ENCODE measurements at places on chromosomes 12 and 14.

DNA sequence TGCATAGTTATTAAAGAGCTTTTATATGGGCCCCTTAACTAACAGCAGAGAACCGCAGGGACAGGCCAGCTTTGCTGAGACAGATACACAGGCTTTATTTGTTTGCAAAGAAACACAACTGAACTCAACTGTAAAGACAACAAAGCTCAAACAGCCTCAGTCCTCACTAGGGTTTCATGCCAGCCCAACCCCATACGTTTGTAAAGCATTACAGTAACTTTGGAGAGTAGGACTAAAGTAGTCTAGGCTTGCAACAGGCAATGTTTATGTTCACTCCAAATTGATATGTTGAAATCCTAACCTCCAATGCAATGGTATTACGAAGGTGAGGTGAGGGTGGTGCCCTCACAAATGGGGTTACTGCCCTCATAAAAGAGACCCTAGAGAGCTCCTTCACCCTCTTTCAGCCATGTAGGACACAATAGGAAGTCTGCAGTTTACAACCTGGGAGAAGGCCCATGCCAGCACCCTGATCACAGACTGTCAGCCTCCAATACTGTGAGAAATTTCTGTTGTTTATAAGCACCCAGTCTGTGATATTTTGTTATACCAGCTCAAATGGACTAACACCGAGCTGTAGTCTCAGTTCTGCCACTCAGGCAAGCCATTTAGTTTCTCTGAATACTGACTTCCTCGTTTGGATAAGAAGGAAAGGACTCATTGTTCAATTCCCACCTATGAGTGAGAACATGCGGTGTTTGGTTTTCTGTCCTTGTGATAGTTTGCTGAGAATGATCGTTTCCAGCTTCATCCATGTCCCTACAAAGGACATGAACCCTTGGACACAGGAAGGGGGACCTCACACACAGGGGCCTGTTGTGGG, 35.2 kb downstream of the PPM1H start:
- no peak for DNase-seq

GRCh38 chr12:23169696-23170013, 544.7 kb downstream of the ETNK1 start:
- DNase-seq: no peak

- no peak for DNase-seq
Measured at GRCh38 chr14:32602699-32603098, 273.6 kb downstream of the AKAP6 start.

GRCh38 chr14:92651758-92652406, 96.5 kb downstream of the LGMN start:
- peak; percentile 60 for DNase-seq

DNA sequence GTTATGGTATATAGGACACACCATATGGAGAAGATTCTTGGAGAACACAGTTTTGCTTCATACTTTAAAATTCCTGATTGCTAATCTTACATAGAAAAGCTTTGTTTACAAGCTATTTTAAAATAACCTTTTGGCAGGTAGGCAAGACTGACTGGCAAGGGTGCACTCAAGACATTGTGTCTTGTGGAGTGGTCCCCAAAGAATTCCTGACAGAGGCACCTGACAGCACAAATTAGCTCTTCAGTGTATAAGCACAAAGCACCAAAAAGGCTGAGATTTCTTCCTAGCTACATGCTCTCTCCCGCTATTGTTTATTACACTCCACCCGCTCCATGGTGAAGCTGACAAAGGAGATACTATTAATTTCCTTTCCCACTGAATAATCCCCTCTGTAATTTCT, 139.4 kb downstream of the MON2 start:
- DNase-seq: no peak

DNA sequence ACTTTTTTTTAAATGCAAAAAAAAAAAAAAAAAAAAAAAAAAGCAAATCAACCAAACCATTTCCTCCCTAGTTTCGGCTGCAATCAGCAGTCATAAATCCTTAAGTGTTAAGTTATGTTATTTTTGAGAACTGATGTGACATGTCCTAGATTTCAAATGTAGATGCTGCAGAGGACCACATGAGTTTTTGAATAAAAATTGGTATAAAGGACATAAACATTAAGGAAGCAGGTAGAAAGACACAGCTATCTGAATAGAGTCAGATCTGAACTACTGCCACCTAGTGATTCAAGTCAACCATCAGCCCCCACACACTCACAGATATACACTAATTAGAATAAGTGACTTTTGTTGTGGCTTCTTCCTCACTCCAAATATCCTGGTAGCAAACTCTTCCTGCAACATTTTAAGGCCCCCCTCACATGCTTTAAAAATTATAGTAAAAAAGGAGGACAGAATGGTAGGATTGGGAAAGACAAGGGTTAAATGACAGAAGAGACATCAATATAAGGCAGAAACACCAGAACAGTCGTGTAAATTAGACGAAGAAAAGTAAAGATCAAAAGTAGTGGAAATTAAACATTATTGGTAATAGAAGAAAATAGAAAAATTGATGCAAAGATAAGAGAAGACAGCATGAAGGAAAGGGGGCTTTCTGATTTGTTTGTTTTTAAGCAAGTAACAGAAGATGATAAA, 394.5 kb upstream of the ATP2B1 start:
- peak; percentile 56 for DNase-seq

DNA sequence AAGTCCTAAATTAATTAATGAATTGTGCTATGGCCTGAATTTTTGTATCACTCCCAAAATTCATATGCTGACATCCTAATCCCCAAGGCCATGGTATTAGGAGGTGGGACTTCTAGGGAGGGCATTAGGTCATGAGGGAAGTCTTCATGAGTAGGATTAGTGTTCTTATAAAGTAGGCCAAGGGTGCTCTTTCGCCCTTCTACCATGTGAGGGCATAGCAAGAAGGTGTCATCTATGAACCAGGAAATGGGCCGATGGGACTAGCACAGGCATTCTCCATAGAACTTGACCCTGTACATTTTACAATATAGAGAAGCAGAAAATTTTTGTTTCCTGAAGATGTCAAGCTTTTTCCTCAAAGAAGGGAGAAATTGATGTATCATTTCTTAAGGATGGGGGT, 12.5 kb downstream of the SYT10 start:
- no peak for DNase-seq

DNA sequence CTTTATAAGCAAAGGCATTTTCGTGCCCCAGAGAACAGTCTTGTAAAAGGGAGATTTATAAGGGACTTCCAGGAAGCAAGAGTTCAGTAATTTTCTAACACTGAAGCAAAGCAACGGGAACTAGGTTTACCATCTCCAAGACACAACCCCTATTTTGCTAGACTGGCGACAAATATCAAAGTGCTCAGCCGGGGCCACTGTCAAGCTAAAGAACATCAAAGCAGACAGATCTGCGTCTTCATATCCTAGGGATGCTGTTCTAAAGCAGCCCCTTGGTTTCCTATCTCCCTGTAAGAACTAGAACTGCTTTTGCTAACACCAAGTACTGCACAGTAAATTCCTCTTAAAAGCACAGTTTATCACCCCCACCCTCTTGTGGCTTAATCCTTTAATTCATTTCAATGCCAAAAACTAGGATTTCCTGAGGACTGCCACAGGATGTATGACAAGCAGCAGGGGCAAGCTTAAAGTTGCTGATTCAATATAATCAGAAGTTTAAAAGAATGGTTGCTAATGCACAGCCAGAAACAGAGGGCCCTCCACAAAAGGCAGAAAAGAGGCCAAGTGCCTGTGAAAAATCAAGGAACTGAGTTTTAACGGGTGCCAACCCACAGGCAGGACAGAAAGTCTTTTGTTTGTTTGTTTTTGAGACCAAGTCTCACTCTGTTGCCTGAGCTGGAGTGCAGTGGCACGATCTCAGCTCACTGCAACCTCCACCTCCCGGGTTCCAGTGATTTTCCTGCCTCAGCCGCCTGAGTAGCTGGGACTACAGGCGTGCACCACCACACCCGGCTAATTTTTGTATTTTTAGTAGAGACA, 44.0 kb upstream of the ISM2 start:
- DNase-seq: peak; percentile 31

DNA sequence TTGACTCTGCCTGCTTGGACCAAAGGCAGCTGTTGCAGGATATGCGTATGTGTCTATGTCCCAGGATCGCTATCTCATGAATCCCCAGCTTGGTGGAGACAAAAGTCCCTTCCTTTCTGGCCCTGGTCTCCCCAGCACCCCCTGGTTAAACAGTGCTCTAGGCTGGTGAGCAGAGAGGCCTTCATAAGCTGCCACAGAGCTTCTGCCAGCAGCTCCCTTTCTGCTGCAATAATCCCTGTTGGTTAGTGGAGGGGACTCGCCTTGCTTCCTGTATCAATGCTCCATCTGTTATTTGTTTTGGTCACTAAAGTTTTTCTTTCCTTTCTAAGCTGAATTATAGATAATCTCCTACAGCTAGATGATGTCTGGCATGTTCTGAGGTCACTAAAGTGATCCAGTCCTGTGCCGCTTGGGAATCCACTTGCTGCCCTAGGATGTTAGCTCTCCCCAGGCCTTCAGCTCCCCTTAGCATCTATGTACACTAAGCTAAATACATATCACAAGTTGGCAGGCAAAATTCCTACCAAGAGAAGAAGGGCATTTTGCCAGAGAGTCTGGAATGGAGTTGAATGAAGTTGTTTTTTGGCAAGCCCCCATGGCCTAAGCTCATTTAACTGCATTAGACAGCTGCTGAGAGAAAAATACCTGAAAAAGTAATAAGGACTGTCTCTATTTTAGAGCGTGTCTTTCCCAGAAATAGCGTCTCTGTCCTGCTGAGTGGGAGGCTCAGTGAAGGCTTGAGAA, 47.8 kb downstream of the RDH12 start:
- no peak for DNase-seq

GRCh38 chr12:116812238-116812637, 69.0 kb downstream of the HRK start:
- DNase-seq: no peak

DNA sequence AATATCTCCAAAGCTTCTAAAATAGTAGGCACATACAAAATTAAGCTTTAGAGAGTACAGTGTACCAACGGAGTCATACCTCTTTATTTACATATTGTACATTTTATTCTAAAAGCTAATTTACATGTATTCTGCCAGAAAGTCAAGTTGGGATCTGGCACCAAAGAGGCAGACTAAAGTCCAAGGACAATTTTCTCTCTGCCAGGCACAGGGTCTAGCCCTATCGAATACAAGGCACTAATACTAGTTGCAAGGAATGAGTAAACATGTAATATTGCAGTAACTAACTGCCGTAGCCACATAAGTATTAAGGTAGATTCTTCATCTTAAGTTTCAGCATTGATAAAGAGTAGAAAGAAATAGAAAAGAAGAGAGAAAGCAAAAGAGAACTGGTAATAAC, 93.9 kb downstream of the RPS6KA5 start:
- DNase-seq: no peak

- DNase-seq: no peak
Measured at GRCh38 chr14:76696361-76696760, 64.9 kb upstream of the VASH1 start.

DNA sequence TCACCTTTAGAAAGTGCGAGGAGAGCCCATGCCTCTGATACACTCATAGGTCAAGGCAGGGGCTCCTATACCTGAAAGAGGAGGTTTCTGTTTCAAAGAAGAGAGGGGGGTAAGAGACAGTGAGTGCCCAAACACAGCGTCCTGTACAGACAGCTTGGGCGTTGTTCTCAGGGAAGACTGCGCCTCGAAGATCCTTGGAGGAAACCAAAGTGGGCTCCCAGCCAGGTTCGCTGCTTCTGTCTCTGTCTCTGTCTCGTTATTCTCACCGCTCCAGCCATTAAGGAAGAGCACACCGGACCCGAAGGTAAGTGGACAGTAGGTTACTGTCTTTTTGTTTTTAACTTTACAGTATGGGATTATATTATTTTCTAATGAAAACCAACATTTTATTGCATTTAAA, 5.8 kb upstream of the IFI27 start:
- DNase-seq: no peak

- peak; percentile 41 for DNase-seq
Measured at GRCh38 chr14:90649083-90649482, 167.1 kb downstream of the TTC7B start.

DNA sequence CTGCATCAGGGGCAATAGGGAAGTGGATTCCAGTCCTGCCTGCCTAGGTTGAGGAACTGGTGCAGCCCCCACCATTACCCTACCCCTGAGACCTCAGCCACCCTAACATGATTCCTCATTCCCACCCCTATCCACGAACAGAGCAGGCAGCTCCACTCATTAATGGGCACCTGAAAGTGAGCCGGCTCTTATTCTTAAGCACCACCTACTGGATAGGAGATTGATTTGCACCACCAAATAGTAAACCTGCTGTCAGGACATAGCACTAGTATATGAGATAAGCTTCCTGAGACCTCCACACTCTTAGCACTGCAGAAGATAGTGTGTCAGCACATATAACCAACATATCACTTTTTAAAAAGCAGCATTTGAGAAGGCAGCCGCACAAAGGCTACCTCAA, 573.2 kb downstream of the SOX5 start:
- no peak for DNase-seq

- no peak for DNase-seq
Measured at GRCh38 chr12:40093512-40093911, 12.4 kb downstream of the SLC2A13 start.
